ENCODE measurements at places on chromosomes 16 and 17.

DNA sequence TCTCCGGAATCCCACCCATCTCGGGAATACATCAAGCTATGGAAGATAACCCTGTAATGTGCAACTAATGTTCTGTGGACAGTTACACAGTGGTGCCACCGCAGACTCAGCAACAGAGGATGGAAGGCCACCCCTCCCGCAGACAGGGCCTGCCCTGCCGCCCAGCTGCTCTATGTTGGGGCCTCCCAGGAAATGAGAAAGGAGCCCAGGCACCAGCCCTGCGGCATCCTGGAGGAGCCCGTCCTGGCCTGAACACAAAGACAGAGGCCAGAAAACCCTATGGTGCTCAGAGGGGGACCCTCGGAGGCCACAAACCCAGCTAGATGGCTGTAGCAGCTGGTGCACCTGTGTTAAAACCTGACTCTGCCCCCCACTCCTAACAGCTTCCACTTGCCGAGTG, 216.1 kb upstream of the RPL38 start:
- no peak for DNase-seq

- no peak for DNase-seq
Observed at GRCh38 chr16:4648917-4649316, 24.3 kb downstream of the MGRN1 start.

GRCh38 chr16:12260647-12261262, 284.2 kb downstream of the SNX29 start:
- DNase-seq = peak; percentile 36

DNA sequence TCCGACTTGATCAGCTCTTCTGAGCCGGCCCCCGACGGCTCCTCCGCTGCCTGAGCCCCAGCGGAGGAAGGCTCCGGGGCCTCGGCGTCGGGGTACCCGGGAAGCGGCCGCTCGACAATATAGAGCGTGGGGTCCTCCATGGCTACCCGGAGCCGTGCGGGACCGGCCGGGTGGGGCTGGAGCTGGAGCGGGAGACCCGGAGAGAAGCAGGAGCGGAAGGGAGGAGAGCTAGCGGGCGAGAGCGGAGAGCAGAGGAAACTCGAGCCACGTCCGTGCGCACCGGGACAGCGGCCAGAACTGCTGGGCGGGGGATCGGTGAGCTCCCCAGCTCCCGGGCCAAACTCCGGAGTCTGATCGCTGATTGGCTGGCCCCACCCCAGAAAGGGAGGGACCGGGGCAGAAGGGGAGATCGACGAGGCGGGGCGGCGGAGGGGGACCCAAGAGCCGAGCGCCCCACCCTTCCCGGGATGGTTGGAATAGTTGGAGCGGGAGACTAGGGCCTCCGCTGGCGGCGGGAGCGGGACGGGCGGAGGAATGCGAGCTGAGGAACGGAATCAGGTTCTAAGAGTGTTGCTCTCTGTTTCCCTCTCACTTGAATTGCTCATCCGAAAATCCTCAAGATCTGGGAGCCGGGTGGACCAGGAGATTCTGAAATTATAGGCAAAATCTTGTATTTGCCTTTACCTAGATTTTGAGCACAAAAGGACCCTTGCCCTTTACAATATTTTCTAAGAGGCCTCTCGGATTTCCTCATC, at the start of gene CAVIN1:
Gene CAVIN1 (minus strand): TSS at position 299 of the 755 bp plus-strand sequence. CDS start 159 bp downstream, at position 140.
- DNase-seq = peak; percentile 97

DNA sequence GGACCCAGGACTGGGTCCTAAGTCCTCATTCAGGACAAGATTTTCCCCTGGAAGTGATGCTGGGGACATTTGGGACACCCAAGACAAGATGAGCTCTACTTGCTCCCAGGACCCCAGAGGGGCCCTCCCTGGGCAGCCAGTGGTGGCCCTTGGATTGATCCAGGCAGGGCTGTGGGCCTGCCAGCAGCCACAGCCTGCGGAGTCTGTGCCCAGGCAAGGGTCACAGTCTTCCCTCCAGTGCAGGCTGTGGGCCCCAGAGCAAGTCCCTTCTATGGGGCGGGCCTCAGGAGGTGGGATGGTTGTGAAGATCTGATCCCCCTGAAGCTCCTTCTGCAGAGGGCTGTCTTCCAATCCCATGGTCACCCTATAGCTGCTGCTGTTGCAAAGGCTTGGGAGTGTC, 12.6 kb downstream of the CA7 start:
- DNase-seq = no peak

- DNase-seq = peak; percentile 91
Observed at GRCh38 chr16:77540646-77541045, 105.8 kb upstream of the ADAMTS18 start.

DNA sequence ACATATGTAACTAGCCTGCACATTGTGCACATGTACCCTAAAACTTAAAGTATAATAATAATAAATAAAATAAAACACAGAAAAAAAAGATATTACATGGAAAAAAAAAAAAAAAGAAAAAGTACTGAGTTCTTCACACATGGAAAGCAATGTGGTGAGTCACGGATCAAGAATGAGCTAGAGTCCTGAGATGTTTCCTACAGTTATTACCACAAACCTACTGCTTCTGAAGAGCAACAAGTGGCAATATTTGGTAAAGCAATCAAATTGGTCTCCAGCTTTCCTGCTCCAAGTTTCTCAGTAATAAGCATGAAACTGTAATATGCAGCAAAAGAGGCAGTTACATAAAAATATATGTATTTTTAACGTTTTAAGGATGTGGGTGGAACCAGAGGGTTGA, 223.3 kb upstream of the SALL1 start:
- peak; percentile 88 for DNase-seq

DNA sequence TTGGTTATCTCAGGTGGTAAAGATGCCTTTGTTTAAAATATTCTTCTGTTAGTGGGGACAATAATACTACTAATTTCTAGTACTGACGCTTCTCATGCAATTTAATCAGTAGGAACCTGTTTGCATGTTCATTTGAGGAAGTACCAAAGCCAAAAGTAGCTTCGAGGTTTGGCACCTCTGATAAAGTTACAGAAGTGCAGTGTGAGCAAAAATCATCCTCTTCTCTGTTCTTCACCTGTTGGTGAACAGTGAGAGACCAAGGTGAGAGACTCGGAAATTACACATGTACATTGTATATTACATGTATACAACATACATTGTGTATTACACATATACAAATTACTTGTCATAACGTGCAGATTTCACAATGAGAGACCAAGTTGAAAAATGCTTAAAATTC, 404.6 kb downstream of the MAF start:
- no peak for DNase-seq

- DNase-seq = no peak
Observed at GRCh38 chr17:2701996-2702741, 9.4 kb downstream of the CLUH start.

GRCh38 chr17:8287651-8288335, 677 bp upstream of the RANGRF start:
- DNase-seq = no peak

DNA sequence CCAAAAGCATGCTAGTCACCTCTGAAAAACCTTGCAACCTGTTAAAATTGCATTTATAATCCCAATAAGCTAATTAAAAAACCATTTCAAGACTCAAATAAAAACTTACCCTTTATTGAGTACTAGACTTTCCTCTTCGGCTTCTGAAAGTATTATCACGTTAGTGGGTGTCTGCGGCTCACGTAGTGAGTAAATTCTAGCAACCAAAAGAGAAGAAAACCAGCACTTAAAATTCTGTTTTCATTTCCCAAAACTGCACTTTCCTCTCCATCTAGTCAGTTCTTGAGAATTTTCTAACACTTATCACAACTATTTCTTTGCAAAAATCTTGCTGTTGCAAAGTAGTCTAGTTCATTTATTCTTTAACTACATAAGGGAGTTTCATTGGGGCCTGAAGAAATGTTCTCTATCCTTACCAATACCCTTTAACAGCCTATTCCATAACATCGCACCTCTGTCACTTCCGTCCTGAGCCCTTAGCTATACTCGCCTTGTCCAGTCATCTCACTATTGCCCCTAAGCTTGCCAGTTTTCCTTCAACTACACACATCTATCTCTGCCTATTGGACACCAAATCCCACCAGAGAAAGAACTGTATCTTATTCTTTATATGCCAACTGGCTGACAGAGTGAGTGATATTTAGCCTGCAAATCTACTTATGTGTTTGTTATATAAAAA, 8.7 kb downstream of the NUP88 start:
- DNase-seq = no peak

- DNase-seq = no peak
Observed at GRCh38 chr17:39618956-39619785, 7.6 kb upstream of the PPP1R1B start.

DNA sequence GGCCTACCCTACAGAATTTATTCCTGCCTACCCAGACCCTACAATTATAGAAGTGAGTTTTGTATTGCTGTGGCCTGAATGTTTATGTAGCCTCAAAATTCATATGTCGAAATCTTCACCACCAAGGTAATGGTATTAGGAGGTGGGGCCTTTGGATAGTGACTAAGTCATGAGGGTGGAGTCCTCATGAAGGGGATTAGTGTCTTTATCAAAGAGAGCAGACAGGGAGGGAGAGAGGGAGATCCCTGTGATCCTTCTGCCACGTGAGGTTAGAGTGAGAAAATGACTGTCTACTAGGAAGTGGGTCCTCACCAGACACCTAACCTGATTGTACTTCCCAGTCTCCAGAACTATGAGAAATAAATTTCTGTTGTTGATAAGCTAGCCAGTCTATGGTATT, 981 bp upstream of the DUXB start:
- DNase-seq = peak; percentile 55

GRCh38 chr16:70724146-70725023, 38.5 kb upstream of the MTSS2 start:
- DNase-seq = no peak

- DNase-seq = peak; percentile 7
Observed at GRCh38 chr16:80260906-80261311, 279.9 kb upstream of the DYNLRB2 start.

- DNase-seq = no peak
Observed at GRCh38 chr17:58316260-58316960, 12.2 kb downstream of the TSPOAP1 start.

GRCh38 chr17:64017381-64017980, 3.0 kb downstream of the ICAM2 start:
- no peak for DNase-seq

DNA sequence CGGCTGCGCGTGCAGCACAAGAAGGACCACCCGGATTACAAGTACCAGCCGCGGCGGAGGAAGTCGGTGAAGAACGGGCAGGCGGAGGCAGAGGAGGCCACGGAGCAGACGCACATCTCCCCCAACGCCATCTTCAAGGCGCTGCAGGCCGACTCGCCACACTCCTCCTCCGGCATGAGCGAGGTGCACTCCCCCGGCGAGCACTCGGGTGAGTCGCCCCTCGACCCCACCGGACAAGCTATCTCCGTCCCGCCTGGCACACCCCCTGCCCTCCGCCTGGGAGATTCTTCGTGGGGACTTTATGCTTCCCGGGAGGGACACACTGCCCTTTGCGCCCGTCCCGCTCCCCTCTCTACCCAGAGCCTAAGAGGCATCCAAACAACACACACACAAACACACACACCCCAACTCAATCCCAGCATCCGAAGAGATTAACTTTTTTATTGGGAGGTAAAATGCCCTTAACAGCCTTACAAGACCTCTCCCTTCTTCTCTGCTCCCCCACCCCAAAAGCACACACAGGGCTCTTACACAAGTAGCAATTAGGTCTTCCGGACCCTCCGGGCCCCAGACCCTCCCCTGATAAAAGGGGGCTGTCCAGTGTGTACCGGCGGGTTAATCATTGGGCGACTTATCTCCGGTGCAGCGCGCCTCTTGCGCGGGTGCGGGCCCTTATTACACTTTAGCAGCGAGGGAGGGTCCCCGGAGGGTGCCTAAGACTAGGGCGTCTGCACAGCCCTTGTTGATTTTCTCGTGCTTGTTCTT, 2.1 kb downstream of the SOX9 start:
- peak; percentile 54 for DNase-seq

GRCh38 chr16:22330326-22330725, 33.1 kb downstream of the POLR3E start:
- no peak for DNase-seq

DNA sequence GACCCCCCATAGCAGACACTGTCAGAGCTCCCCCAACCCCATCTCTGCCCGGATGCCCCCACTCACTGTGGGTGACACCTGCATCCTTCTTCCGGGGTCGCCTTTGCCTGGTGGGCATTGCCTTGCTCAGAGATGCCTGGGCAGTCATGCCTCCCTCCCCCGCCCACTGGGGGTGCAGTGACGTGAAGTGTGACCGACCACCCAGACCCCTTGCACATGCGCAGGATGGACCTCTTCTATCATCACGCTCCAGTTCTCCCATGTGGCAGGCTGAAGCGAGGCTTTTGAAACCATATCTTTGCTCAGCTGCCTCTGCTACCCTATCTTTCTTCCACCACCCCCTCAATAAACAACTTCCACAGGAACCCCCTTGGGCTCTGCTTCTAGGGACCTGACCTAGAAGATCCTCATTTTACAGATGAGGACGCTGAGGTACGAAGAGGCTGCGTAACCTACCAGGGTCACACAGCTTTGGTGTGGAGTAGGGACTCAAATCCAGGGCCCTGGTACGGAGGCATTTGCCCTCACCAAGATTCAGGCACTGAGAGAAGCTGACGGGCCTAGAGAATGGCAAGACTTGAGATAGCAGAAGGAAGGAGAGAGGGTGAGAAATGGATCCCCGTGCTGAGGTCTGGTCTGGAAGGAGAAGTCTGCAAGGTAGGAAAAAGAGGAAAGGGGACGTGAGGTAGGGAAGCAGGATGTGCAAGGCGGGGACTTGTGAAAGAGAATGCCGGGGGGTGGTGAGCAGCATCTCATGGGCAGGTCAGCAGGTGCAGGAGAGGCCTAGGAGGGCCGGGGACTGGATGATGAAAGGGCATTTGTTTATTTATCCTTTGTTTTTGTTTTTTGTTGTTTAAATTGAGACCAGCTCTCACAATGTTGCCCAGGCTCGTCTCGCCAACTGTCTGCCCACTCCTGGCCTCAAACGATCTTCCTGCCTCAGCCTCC, 14.4 kb downstream of the NLRC5 start:
- no peak for DNase-seq
